ENCODE measurements at places on chromosomes 1 and 21.

GRCh38 chr1:243411472-243411871 lies 155.6 kb downstream of the SDCCAG8 start:
- no peak for DNase-seq

DNA sequence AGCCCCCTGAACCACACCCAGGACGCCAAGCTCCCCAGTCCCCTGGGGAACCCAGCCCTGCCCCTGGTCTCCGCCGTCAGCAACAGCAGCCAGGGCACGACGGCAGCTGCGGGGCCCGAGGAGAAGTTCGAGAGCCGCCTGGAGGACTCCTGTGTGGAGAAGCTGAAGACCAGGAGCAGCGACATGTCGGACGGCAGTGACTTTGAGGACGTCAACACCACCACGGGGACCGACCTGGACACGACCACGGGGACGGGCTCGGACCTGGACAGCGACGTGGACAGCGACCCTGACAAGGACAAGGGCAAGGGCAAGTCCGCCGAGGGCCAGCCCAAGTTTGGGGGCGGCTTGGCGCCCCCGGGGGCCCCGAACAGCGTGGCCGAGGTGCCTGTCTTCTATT lies 42.7 kb upstream of the ARHGEF16 start:
- DNase-seq = no peak

DNA sequence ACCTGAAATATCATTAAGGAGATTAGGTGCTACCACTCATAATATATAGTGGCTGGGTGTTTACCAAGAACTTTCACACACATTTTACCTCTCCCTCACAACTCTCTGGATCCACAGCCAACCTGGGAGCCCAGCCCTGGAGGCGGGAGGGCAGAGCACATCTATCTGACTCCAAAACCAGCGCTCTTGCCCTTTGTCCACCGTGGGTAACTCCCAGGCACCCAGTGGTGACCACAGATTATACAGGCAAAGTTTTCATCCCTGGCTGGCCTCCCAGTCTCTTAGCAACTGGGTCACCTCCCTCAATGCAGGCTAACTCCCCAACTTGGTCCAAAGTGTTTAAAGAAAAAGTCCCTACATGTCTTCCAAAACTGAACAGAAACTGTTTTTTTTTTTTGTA lies 2.4 kb downstream of the PAQR7 start:
- no peak for DNase-seq

- no peak for DNase-seq
Measured at GRCh38 chr1:206049293-206049692, 3.7 kb upstream of the RHEX start.

DNA sequence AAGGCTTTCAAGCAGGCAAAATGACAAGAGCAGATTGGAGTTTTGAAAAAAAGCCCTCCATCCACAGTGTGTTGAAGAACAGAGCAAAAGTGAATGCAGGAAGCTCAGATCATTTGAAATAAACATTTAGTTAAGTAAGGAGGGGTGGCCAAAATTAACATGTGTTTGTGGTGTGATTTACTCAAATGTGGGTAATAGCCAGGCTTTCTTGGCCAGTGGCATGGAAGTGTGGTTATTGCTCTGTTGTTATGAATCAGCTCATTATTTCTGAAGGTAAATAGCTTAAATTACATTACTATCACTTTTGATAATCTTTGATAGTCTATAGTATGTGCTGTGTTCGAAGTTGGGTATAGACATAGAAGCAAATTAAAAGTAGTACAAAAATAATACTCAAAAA lies 485.9 kb downstream of the LMO4 start:
- DNase-seq = no peak

GRCh38 chr1:203322500-203323179 lies 17.3 kb downstream of the BTG2 start:
- DNase-seq = no peak

GRCh38 chr21:37696936-37697335 lies 219.3 kb downstream of the KCNJ6 start:
- DNase-seq = no peak

- DNase-seq = no peak
Measured at GRCh38 chr1:30760596-30761324, 3.2 kb upstream of the LAPTM5 start.

GRCh38 chr1:39936724-39937491 lies 18.0 kb upstream of the MFSD2A start:
- DNase-seq = no peak

GRCh38 chr1:59917026-59917784 lies 9.4 kb downstream of the CYP2J2 start:
- peak; percentile 88 for DNase-seq

- DNase-seq = no peak
Measured at GRCh38 chr1:192807211-192808162, 1.4 kb upstream of the RGS2 start.

GRCh38 chr1:63004868-63005267 lies 220.9 kb downstream of the ATG4C start:
- no peak for DNase-seq

GRCh38 chr1:156848461-156849150 lies 10.3 kb downstream of the INSRR start:
- no peak for DNase-seq

- peak; percentile 30 for DNase-seq
Measured at GRCh38 chr1:229625071-229625914, 629 bp downstream of the TAF5L start.

DNA sequence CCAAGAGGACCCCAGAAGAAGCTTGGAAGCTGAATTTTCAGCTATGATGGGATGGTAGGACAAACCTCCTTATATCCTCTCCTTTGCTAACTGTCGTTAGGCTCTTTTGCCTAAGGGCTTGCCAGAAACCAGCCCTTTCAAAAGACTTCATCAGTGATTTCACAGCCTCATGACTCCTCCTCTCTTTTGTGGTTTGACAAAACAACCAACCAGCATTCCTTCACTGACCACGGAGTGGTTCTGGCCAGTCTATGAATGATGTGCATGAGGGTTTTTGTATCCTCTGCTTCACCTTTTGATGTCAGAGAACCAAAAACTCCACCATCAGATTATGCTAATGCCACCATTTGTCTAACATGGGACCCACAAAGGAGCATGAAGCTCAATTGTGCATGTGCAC lies 116.9 kb upstream of the COA6 start:
- DNase-seq = no peak

DNA sequence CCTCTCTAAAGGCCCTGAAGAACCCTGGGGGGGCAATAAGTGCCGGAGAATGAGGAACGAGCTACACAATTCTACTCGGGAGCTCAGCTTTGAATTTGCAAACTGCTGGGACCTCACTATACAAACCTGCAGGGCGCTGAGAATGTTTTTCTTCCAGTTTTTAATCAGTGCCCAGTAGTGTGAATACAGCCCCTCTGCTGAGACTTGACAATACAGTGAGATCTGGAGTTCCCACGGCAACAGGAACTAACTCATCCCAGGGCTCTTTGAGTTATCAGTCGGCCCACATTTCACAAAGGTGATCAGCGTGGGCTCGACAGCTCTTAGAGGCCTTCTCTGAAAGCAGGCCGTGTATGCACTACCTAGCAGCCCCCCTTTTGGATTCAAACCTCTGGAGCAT lies 41.7 kb downstream of the TMEM53 start:
- DNase-seq = no peak

- no peak for DNase-seq
Measured at GRCh38 chr1:16992675-16993074, 12.3 kb upstream of the MFAP2 start.

DNA sequence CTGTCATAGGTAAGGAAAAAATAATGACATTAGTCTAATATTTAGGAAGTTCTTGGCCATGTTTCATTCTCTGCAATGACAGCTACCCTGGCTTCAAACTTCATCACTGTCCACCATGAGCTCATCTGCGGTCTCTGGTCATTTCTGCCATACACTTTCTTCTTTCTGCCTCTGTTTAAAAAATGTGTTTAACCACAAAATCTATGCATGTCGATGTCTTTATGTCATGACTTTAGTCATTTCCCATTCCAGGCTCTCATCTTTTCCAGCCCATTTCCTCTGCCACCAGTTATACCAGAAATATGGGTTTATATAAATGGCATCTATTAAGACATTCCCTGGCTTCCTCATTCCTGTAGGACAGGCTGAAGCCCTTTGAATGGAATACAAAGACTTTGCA lies 68.5 kb upstream of the DUSP10 start:
- no peak for DNase-seq

DNA sequence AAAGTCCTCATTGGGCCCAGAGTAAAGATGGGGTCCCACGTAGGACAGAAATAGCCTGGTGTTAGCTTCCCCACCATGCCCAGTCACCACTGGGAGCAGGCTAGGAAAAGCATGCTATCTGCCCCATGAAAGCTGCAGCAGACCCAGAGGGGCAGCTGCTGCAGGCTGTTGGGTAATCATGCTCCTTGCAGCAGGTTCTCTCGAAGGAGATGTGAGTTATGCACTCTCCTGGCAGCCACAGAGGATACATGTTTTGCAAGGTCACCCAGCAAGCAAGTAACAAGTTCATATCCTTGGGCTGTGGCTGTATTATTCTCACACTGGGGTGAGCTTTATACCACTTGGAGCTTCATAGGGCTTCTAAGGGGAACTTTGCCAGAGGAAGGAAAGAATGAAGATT lies 9.1 kb upstream of the HEYL start:
- no peak for DNase-seq

GRCh38 chr1:100866041-100866900 lies 28.4 kb downstream of the EXTL2 start:
- DNase-seq = no peak

- DNase-seq = no peak
Measured at GRCh38 chr1:177944016-177944949, 25.6 kb downstream of the SEC16B start.

DNA sequence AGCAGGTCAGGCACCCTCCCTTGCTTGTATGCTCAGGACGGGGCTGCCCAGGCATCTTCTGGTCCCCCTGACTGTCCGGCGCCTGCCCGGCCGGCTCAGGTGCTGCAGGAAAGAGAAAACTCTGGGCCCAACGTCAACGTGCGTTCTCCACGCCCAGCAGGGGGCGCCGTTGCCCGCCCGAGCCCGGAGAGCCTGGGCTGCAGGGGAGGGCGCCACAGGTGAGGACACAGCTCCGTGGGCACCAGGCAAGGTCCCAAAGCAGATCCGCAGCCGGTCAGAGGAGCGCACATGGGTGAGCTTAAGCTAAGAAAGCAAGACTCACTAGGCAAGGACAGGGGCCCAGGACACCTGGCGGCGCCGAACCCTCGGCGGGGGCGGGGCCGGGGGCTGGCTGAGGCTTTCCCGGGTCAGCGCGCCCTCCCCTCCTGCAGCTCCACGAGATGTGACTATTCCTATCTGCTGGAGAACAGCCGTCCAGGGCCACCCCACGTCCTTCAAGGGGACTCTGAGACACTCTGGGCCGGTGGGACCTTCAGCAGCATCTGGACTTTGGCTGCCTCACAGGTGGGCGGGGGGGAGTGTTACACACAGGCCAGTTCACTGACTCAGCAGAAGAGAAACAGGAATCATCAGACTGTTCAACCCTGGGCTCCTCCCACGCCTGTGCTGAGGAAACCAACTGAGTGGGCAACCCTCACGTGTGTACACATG lies 29.3 kb downstream of the KRTAP10-1 start:
- no peak for DNase-seq

DNA sequence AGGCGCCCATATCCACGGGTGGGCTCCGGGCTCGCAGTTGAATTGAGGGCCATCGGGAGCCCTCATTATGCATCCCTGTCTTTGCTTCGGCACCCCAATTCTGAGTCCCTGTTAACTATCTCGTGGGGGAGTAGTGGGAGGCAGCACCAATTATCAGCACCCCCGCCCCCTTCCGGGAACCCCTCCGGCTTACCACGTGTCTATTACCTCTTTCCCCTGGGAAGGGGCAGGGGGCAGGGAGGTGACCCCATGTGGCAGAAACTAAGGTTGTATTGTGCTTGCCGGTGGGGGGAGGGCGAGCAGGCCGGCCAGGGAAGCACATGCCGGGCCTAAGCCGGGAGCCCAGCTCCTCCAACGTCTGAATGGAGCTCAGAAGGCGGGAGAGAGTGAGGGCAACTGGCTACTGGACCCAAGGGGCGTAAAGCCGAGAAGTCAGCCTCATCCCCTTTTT lies 1.0 kb downstream of the LIN28A start:
- DNase-seq = no peak

DNA sequence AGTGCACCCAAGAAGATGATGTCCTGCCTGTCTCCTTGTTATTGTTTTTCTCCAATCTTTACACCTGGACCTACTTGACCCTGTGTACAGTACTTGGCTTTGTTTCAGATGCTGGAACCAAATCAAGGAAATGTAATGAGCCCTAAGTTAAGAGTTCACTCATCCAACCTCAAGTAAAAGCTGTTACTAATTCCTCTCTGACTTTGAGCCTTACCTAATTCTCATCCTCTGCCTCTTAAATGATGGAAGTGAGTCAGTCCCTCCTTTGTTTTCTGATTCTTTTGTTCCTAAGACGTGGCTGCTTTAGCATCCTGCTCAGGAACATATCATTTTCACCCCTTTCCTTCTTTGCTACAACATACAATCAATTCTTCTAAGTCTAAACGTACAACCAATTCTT lies 15.3 kb upstream of the PLA2G4A start:
- DNase-seq = no peak

DNA sequence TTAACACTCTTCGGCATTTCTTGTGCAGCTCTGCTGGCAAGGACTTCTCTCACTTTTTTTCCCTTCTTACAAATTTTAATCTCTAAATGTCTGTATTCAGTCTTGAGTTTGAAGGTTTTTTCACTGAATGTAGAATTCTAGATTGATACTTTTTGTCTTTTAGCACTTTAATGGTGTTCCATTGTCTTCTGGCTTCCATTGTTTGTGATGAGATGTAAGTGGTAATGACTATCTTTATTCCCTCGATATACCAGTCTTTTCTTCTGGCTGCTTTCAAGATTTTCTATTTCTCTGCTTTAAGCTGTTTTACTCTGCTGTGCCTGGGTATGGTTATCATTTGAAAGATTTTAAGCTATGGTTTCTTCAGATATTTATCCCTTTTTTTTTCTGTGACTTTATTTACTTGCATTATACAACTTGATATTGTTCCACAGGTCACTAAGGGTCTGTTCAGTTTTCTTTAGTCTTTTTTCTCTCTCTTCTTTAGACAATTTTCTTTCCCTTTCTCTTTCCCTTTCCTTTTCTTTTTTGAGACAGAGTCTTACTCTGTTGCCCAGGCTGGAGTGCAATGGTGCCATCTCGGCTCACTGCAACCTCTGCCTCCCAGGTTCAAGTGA lies 35.8 kb downstream of the DYRK1A start:
- DNase-seq = no peak

GRCh38 chr1:167043752-167044488 lies 46.3 kb downstream of the GPA33 start:
- peak; percentile 18 for DNase-seq

- DNase-seq = no peak
Measured at GRCh38 chr1:43978264-43978550, 803 bp upstream of the B4GALT2 start.

DNA sequence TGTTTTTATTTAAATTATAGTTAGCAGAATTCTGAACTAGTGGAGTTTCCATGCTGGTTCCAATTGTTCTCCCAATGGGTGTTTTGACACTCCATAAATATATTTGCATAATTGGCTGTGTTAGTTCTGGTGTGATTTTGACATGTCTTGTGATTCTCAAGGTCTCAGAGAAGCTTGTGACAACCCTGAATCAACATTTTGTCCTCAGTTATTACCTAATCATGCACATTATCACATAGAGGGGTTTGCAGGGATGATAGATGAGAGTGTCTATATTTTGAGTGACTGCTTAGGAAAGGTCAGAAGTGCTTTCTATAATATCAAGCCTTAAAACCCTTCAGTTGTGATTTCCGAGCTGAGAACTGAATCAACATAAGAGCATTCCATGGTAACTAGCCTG lies 11.5 kb upstream of the KCNK2 start:
- no peak for DNase-seq

Data from amygdala (tissue), 56 donors.